ENCODE measurements at places on chromosomes 5 and 9.

- no peak for DNase-seq
Measured at GRCh38 chr5:57816108-57816507, 333.5 kb upstream of the ACTBL2 start.

GRCh38 chr5:84688566-84688965, 303.9 kb upstream of the EDIL3 start:
- no peak for DNase-seq

- DNase-seq = no peak
Measured at GRCh38 chr9:137506702-137507171, 43.5 kb downstream of the PNPLA7 start.

- DNase-seq = no peak
Measured at GRCh38 chr9:111917980-111918379, 21.4 kb downstream of the UGCG start.

- DNase-seq = no peak
Measured at GRCh38 chr5:94847019-94847418, 228.6 kb downstream of the SLF1 start.

DNA sequence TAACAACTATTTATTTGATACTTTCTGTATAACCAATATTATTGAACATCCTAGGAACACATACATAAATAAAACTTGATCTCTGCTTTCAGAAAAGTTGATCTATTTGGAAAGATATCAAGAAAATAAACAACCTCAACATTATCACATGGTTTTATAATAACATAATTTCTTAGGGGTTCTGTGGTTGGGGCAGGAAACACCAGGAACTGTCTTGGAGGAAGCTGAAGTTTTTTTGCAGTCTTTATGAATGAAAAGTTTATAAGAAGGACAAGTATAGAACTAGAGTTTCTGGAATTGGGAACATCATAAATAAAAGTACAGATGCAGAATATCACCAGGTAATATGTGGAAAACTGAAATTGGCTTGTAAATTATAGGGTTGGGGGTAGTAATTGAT, 296.1 kb downstream of the TAF11L14 start:
- no peak for DNase-seq

- no peak for DNase-seq
Measured at GRCh38 chr5:153985498-153985897, 53.2 kb downstream of the FAM114A2 start.

GRCh38 chr9:96663506-96664120, 8.5 kb upstream of the PRXL2C start:
- no peak for DNase-seq

- no peak for DNase-seq
Measured at GRCh38 chr5:74500110-74500917, 140.2 kb downstream of the ENC1 start.

DNA sequence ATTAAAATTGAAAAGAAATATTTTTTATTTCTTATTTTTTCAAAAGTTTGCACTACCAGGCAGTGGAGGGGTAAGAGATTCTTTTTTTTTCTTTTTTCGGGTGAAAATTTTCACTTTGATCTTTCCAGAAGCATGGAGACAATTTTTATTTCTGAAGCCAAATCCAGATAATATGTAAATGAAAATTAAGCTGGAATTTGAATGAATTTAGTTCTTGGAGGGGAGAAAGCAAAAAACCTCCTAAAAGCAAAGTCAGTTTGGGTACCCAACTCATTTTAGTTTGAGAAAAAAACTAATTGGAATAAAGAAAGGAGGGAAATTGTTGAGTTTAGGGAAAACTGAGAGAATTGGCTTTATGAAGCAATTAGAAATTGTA, 872 bp downstream of the ZNF618 start:
- DNase-seq = no peak

DNA sequence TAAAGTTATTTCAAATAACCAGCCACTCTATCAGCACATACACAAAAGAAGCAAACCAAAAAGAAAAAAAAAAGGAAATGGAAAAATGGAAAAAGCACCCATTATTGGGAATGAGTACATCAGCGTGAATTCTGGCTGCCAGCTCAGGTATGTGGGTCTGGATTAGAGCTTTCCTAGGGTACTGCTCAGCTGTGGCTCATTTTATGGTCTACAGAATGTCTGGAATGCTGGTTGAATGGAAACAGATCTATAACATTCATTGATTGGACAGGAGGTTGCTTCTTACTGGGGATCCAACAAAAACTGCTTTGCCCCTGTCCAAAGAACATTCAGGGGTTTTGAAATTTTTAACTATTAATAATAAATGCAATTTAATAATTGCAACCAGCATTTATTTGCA, 3.9 kb upstream of the CAST start:
- no peak for DNase-seq

GRCh38 chr5:137333475-137333874, 165.7 kb downstream of the SPOCK1 start:
- no peak for DNase-seq

- DNase-seq = no peak
Measured at GRCh38 chr5:31983851-31984250, 190.3 kb downstream of the GOLPH3 start.

DNA sequence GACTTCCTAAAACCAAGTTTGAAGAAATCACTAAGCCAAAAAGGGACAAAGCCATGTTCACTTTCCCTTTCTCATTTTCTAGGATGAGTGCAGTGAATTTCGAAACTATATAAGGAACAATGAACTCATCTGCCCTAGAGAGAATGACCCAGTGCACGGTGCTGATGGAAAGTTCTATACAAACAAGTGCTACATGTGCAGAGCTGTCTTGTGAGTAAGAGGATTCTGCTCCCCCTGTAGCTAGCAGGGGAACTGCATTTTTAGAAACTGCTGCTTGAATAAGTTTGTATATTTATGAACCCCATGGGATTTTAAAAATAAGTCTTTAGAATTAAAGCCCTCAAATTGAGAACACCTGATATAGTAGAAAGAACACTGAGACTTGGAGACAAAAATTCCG, 42.7 kb upstream of the SPINK14 start:
- no peak for DNase-seq

DNA sequence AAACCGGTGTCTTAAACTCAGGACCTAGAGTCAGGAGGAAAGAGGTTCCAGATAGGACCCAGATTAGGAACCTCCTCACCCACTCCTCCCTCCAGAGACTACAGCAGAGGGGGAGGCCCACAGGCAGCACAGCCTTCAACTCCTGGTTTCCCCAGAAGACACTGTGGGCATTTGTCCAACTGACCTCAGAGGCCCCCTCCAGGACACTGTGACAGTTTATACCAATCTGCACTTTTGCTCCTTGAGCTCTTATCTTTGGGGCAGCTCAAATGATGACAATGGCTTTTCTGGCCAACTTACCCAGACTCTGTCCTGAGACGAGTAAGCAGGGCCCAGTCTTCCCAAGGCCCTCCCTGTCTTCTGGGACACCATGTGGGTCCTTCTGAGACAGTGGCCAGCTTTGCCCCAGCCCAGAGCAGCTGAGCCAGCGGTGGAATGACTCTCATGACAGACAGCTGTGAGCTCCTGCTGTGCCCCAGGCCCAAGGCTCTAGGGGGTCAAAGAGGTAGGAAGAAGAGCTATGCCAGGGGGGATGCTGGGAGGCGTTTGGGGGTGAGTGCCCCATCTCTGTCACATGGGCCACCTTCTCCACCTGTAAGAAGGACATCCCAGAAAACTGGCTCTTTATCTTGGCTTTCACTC, 14.3 kb downstream of the OR2V2 start:
- no peak for DNase-seq

- no peak for DNase-seq
Measured at GRCh38 chr9:110580850-110581249, 1.3 kb upstream of the SVEP1 start.

- no peak for DNase-seq
Measured at GRCh38 chr5:38853753-38854470, 8.1 kb downstream of the OSMR start.

GRCh38 chr9:114895521-114895991, 34.8 kb downstream of the TNFSF8 start:
- DNase-seq = no peak

DNA sequence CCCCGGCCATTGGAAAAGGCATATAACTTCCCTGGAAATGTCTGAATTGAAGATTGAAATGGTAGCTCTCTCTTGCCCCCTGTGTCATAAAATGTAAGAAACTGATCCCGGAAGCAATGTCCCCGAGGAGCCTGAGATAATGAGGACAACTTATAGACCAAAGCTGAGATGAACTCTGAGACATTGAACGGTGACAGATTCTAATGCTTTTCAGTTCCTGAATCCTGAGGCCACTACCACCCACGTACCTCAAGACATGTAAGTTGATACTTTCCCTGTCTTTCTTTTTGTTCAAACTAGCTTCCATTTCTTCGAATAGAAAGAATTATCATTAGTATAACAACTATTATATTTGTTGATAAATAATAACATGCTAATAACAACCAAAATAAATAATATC, 51.0 kb downstream of the KIF4B start:
- DNase-seq = no peak

- DNase-seq = no peak
Measured at GRCh38 chr5:14560091-14560595, 21.4 kb upstream of the OTULINL start.

DNA sequence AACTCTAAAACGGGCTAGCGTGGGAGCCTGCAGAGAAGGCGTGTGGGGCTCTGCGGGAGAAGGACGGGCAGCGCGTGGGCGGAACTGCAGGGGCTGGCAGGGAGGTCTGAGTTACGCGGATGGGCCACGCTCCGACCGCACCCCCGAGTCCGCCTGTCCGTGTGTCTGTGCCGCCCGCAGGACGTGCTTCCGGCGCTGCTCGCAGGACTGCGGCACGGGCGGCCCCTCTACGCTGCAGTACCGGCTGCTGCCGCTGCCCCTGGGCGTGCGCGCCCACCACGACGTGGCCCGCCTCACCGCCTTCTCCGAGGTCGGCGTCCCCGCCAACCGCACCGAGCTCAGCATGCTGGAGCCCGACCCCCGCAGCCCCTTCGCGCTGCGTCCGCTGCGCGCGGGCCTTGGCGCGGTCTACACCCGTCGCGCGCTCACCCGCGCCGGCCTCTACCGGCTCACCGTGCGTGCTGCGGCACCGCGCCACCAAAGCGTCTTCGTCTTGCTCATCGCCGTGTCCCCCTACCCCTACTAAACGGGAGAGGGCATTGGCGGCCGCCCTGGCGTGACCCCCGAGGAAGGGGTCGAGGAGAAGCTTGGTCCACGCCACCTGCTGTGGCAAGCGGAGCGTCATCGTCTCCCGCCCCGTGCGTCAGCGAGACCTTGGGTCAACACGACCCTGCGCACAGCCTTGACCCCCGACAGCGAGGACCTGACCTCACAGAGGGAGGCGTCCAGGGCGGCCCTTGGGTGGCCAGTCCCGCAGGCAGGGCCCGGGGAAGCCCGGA, 11.4 kb upstream of the ASS1 start:
- no peak for DNase-seq

GRCh38 chr9:89699646-89700045, 94.8 kb downstream of the GADD45G start:
- DNase-seq = no peak

DNA sequence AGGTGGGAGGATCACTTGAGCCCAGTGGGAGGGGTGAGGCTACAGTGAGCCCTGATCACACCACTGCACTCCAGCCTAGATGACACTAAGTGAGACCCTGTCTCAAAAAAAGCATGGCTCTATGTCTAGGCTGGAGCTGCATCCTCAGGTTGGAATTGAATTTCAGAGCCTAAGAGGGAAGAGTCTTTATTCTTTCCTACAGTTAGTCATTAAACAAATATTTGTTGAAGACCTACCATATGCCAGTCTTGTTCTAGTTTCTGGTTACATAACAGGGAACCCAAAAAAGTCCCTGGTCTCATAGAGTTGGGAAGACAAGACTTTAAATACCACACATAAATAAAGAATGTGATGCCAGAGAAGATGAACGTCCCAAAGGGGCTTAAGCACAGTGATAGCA, 6.9 kb upstream of the GRPEL2 start:
- no peak for DNase-seq

DNA sequence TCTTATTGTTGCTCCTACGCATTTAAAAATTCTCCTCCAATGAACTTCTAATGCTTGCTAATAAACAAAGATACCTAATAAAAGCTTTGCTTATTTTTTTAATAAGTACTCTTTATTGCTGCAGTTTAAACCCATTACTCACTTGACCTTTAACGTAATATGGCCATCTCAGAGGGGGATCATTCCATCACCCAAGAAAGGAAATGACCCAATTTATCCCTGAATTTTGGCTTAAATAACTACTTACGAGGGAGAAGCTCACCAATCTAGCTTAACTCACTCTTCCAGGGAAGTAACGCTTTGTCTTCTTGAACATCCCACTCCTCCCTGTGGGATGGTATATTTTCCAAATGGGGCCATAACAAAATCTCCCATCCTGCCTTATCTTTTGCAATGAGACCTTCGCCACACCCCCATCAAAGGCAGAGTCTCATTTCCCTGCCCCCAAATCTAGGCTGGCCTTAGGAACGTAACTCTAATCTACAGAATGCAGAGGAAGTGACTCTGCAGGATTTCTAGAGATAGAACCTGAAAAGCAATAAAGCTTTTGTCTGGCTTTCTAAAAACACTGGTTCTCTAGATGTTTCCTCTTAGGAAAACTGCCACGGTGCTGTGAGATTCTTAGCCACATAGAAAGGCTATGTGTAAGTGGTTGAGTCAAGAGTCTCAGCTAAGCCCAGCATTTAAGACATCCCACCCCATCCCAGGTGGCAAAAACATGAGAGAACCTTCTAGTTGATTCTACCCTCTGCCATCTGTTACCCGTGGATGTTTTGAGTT, 310.0 kb downstream of the ASTN2 start:
- DNase-seq = no peak

DNA sequence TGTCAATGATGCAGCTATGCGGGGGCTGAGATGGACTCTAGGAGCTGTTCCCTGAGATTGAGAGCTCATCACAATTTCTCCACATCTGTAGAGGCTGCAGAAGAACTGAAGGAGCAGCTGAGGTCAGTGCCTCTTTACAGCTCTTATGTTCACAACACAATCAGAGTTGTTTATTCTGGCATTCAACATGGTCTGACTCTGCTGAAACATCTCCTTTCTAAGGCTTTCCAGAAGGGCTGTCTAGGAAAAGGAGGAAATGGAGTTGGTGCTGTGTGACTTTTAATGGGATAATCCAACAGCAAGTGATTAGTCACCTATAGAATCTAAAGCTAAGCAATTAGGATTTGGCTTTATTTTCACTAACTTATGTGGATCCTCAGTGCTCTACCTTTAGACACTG, 6.0 kb downstream of the POU5F2 start:
- DNase-seq = no peak

- DNase-seq = no peak
Measured at GRCh38 chr9:112029921-112030444, 133.4 kb downstream of the UGCG start.

GRCh38 chr5:14669975-14670374, 5.5 kb downstream of the OTULIN start:
- DNase-seq = no peak
